ENCODE measurements at places on chromosomes 1 and 21.

DNA sequence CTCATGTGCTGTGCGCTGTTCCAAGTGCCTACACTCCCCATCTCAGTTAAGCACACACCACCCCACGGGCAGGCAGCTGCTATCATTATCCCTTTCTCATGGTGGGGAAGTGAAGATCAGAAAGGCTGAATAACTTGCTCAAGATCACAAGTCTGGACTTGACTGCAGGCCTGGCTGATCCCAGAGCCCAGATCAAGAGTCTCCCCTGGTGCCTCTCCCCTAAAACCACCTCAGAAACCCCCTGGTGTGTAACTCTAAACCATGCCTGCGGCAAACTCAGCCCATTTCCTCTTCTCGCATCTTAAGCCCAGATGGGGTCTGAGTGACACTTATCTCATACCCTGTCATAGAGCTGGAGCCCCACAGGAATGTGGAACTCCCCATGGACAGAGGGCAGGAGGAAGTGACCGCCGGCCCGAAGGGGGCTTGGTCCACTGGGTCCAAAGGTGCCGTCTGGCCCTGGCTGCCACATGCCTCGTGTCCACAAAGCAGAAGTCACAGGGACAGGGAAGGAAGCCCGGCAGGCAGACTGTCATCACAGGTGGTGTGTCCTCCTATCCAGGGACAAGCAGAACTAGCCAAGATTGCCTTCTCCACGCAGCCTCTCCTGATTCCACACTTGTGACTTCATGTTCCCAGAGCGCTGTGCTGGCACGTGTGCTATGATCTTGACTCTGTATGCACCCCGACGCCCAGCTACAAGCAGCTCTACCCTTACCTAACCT is 92.1 kb downstream of the SYF2 start:
- no peak for DNase-seq

- no peak for DNase-seq
These were observed 181.0 kb upstream of the JUN start for GRCh38 chr1:58964880-58965279.

GRCh38 chr1:56686169-56686568 is 41.1 kb downstream of the PRKAA2 start:
- no peak for DNase-seq

- DNase-seq: no peak
These were observed 87.9 kb upstream of the LYST start for GRCh38 chr1:235954306-235955283.

GRCh38 chr1:36465731-36466369 is 1.7 kb upstream of the MRPS15 start:
- no peak for DNase-seq

DNA sequence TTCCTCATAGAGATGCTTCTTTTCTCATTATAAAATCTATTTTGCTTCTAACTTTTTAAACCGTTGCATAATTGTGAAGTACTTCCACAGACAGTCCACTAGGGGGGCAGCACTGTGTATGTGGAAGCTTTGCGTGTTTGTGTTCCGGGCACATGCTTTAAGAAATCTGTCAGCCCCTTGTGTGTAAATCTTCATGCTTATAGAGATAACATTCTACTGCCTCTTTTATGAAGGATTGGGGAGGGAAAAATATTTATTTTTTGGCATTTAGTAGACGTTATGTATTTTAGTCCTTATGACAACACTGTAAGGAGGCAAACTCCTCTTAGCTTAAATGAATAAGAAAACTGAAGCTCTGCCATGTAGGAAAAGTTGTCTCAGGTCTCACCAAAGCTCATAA is 157.3 kb upstream of the PTGFR start:
- DNase-seq: no peak

- DNase-seq: no peak
These were observed 15.5 kb downstream of the LEPR start for GRCh38 chr1:65435987-65436386.

GRCh38 chr1:113905435-113905861 is 322 bp downstream of the DCLRE1B start:
- DNase-seq: no peak

- DNase-seq: no peak
These were observed 36.7 kb downstream of the AJAP1 start for GRCh38 chr1:4690951-4691675.

DNA sequence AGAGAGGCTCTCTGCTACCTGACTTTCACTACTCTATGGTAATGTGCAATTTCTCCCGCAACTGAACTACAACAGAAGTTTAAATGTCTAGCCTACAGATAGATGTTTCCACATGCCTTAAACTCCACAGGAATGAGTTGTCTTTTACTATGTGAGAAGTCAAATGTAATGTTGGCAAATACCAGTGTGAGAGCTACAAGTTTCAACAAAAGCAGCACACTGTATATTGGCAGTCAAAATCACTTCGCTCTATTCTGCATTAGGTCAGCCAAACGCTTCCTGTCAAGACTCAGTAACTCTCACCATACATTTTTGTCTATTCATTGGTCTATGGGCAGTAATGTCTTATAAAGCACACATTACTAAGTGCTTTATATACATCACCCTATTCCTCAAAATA is 41.9 kb downstream of the LUZP1 start:
- DNase-seq: no peak

GRCh38 chr1:82934074-82934473 is 1064.9 kb downstream of the TTLL7 start:
- no peak for DNase-seq

DNA sequence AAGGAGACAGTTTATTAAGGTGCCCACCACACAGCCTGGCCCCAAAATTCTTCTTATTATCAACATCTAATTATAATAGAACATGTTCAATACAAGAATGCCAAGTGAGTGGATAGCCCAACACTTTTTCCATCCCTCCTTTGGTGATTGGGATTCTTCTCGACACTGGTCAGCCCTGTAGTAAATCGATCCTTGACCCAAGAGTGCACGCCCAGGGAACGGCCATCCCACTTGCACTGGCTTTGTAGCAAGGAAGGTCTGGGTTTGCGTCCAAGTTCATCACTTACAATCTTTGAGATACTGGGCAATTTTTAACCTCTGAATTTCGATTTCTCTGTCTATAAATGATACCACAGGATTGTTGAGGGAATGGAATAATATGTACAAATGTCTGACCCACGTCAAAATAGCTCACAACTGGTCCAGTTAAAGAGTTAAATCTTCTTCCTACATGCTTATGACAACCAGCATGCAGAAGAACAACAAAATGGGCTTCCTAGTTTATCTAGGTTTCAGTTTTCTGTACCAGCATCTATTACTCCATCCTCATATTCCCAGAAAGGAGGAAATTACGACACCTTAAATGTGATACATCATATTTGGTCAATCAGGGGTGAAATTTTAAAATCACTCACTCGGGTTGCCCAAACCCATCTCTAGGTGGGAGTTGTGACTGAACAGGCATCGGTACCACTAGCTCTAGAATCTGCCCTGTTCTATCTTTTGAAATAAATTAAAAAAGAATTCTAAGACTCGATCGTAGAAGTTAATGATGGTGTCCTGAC is 161.8 kb downstream of the CLIC6 start:
- DNase-seq: no peak

DNA sequence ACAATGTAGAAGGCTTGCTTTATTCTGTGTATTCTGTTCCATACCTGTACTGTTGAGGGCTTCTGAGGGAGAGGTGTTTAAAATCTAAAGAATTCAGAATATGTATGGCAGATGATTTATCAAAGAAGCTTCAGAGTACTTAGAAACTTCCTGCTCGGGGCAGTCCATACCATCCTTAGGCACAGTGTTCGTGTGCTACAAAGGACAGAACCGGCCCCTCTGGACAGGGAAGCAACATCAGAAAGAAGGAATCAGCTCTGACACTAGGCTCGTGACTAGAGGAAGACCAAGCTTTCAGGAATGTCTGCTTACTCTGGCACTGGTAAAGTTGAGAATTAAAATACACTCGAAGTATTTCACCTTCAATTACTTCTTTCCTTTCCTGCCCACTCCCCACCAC is 14.1 kb downstream of the SELP start:
- DNase-seq: no peak

DNA sequence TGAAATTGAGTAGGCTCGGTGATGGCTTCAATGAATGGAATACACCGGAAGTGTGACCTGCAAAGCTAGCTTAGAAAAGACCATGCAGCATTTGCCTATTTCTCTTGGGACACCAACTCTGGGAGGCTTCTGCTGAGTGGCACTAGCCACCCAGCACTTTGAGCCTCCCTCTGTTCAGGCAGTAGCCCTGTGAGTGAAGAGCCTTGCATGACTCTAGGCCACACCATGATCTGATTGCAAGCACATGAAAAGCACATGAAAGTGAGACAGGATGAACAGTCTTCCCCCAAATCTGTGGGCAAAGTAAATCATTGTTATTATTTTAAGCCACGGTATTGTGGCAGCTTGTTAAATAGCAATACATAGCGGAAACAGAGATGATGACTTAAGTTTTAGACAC is 2.8 kb downstream of the CD48 start:
- DNase-seq: no peak
